Coronary artery (tissue), 2 donors: ENCODE measurements at places on chromosomes 1 and 21.

DNA sequence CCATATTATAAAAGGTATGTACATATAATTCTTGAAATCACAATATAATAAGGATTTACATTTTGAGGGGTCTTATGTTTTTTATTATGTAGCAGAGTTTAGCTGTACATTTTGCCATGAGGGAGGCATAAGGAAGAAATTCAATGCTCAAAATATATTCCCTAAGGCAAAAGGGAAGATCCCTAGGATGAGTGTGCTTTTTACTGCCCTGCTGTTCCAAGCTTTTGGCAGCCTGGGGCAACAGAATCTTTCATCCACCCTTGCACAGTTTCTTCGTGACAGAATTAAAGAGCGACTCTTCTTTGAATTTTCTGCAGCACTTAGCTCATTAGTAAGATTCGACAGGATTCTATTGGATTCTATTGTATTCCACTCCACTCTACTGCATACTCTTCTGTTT is 39.5 kb upstream of the DAB1 start:
- DNase-seq = no peak

DNA sequence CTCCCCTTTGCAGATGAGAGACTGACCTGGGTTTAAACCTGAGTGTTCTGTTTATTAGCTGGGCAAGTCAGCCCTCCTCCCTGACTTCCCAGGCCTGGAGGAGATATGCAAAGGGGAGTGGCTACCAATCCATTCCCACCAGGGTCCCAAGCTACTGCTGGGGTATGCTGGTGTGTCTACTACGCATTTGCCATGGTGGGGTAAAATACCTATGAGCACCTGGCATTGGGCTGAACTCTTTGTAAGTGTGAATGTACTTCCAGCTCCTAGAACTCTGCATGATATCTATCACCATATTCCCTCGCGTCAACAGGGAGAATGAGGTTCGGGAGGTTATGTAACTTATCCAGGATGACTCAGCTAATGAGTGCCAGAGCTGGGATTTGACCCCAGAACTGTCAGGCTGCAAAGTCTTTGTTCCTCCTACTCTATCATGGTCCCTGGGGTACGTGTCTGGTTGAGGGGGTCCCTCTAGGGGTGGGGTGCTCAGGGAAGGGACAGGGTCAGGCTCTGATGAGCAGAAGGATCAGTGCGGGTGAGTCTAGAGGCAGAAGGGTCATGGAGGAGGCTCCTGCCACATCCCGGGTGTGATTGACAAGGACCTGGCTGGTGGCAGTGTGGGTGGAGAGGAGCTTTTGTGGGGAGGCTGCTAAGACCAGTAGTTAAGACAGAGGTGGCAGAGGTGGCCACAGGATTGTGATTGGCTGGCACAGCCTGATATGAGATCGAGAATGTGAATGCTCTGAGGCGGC is 16.7 kb downstream of the AMPD2 start:
- DNase-seq = no peak

GRCh38 chr1:85225624-85226380 is 25.0 kb upstream of the SYDE2 start:
- no peak for DNase-seq

- no peak for DNase-seq
These were observed 552 bp downstream of the UBR4 start for GRCh38 chr1:19209439-19209989.

DNA sequence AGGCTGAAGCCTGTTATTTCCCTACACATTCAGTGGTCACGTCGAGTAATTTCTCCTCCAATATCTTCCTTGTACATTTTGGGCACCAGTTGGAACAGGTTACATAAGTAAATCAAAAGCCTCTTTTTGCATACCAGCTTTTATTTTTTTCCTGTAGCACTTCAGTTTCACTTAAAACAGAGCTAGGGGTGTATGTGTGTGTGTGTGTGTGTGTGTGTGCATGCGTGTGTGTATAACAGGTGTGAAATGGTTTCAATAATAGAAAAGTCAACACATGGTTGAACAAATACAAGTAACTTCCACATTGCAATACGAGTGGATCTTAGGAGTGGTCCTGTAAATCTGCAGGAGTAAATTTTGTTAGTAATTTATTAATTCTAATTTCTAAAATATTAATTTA is 3.0 kb upstream of the MAN1A2 start:
- no peak for DNase-seq

DNA sequence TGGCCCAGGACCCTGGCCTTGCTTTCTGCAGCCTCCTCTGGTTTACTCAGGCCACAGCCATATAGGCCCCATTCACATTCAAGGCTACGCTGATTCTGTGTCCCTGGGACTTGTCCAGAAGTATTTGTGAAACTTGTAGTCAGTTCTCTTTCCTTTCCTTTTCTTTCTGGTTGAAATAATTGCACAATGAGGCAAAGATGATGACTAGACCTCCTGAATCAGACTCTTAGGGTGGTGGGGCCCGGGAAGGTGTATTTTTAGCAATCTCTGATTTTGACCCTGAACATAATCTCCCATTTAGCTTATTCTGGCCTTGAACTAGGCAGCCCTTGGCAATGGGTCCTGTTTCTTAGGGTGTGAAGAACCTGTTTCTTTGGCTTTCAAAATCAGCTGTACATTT is 39.9 kb downstream of the STUM start:
- DNase-seq = no peak
